CMK (cell line): ENCODE measurements at places on chromosomes 13 and 19.

GRCh38 chr19:892243-892893, 619 bp downstream of the MED16 start:
- DNase-seq: no peak

- no peak for DNase-seq
Observed at GRCh38 chr13:71621174-71622124, 245.6 kb downstream of the DACH1 start.

DNA sequence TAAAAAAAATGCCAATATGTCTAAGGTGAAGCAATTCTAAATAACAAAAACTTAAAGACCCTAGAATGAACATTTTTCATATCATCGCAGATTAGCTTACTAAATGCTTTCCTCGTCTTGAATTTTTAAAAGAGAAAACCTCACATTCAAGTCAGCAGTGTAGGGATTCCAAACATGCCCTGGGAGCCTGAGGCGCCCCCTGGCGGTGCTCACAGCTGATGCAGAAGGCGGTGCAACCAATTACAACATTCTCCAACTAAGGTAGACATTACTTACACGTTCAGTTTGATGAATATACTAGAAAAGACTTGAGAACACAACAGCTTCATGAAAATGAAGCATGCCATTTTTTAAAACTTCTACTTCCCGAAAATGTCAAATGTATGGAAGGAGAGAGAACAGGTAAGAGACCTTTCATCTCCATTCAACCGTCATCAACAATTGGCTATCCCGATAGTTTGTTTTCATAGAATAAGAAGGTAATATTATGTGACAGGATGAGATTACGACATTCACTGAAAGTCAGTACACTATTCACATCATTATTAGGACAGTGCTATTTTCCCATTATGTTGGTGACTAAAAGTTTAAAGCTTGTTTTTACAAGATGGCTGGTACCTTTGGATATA, 304.4 kb downstream of the DCLK1 start:
- no peak for DNase-seq

DNA sequence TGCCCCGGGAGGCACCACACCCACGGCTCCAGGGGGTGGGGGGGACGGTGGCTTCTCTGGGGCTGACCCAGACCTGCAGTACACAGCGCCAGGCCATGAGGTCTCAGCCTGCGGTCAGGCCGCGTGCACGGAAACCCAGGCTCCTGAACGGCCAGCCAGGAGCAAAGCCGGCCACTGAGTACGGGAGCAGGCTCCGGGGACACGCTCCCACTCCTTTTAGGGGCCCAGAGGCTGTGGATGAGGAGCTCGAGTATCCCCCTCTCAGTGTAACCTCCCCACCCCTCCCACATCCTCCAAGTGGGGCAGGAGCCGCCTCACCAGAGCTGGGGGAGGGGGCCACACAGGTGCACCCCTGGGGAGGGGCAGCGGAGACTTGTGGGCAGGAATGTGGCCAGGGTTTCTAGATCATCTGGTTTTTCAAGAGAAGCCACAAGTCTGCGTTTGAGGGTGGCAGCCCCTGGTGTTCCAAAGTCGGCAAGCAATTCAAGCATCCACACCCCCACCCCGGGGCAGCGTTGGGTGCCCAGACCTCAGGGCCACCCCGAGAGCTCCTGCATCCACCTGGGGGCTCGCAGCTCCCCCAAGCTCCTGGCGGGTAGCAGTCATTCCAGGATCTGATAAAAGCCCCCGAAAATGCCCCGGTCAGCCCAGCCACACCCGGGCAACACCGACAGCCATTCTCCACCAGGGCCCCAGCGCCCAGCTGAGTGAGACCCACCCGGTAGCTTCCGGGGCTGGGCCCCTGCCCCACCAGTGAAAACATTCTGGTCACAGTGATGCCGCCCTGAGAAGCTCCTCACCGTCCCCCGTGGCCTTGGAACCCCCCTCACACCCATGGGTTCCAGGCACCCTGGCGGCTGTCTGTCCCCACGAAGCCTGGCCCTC, 6.1 kb downstream of the SBNO2 start:
- DNase-seq: no peak
